ENCODE measurements at places on chromosomes 7 and 10.

GRCh38 chr7:118286131-118286530 lies 61.6 kb downstream of the ANKRD7 start:
- no peak for DNase-seq
- H3K36me3 ChIP-seq = no peaks in the 10 kb centered on the region
- no peak overlapping the region for H3K27ac ChIP-seq

DNA sequence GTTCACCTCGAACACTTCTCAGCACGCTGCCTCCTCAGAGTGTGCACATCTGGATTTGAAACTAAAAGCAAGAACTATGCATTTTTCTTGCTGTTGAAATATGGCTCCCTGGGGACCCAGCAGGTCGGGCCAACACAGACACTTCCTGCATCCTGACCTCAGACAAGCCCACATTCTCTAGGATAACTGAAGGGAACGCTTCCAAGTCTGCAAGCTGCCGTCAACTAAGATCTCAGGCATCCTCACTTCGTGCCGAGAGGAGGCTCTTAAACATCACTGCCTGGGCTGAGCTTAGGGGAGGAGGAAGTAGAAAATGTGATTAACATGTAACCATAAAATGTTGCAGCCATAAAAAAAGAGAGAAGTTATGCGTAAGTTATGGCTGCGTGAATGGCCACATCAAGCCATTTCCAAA lies 65.5 kb downstream of the PYROXD2 start:
- H3K4me1 ChIP-seq = peaks cover 6% of the 10 kb centered on the region
- no peak overlapping the region for H3K4me3 ChIP-seq
- peaks cover 50% of the 10 kb centered on the region for H3K27me3 ChIP-seq
- DNase-seq = no peak
- no peak overlapping the region for H3K27ac ChIP-seq

DNA sequence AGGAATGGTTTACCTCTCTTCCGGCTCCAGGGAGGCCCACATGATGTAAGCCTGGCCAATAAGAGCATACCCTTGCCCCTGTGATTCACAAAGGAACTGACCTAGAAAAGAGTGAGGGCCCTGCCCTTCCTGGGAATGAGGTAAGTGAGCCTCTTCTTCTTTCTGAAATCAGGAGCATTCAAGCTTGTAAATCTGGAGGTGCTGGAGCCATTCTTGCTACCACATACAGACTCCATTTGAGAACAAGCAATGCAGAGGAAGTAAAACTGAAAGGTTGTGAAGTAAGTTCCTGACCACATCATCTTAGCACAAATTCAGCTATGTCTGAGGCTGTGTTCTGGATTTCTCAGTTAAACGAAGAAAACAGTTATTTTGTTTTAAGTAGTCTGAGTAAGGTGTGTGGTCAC lies 132.2 kb downstream of the CD36 start:
- H3K27ac ChIP-seq = no peak overlapping the region
- no peak for DNase-seq
- no peaks in the 10 kb centered on the region for H3K27me3 ChIP-seq

DNA sequence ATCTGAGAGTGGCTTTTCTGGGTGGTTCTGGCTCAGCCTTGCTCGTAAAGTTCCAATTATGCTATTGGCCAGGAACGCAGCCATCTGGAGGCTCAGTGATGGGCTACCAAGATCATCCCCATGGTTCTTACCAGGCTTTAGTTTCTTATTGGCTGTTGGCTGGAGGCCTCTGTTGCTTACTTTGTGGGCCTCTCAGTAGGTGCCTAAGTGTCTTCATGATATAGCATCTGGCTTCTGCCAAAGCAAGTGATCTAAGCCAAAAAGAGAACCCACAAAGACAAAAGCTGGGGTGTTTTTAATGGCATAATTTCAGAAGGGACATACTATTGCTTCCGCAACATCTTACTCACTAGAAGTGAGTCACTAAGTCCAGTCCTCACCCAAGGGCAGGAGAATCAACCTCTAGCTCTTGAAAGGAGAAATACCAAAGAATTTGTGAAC lies 132.0 kb upstream of the MDFIC start:
- no peaks in the 10 kb centered on the region for H3K4me1 ChIP-seq
- H3K36me3 ChIP-seq = no peaks in the 10 kb centered on the region
- peaks cover 22% of the 10 kb centered on the region for H3K27me3 ChIP-seq
- no peak overlapping the region for H3K4me3 ChIP-seq
- no peak for DNase-seq
- H3K27ac ChIP-seq = no peak overlapping the region

- no peak overlapping the region for H3K4me3 ChIP-seq
- H3K27ac ChIP-seq = no peak overlapping the region
- H3K4me1 ChIP-seq = peaks cover 57% of the 10 kb centered on the region
- DNase-seq = no peak
- peaks cover 3% of the 10 kb centered on the region for H3K36me3 ChIP-seq
These were observed 41.5 kb downstream of the PRF1 start for GRCh38 chr10:70561070-70561469.

- H3K4me1 ChIP-seq = peaks cover 35% of the 10 kb centered on the region
- peaks cover 40% of the 10 kb centered on the region for H3K27me3 ChIP-seq
- DNase-seq = peak; percentile 39
These were observed 940 bp upstream of the PSD start for GRCh38 chr10:102419269-102420180.

DNA sequence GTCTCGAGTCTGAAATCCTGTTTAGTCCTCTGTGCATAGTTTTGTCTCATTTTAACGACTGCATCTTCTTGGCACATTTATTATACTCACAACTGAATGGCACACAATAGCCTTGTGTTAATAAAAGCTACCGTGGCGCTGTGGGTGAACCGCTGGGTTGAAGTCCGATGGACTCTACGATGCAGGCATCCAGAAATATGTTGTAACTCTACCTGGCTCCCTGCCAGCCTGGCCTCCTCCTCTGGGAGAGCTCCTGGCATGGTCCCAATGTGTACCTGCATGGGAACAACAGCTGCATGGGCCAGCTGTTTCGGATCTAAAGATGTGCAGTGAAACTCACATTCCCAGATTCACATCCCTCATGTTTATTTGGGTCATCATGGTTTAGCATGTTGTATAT lies 3.7 kb upstream of the DPYSL4 start:
- no peak overlapping the region for H3K27ac ChIP-seq
- peaks cover 5% of the 10 kb centered on the region for H3K4me1 ChIP-seq
- peaks cover 1% of the 10 kb centered on the region for H3K36me3 ChIP-seq
- H3K4me3 ChIP-seq = no peak overlapping the region
- peaks cover 51% of the 10 kb centered on the region for H3K27me3 ChIP-seq
- DNase-seq = no peak

- peaks cover 3% of the 10 kb centered on the region for H3K36me3 ChIP-seq
- H3K27me3 ChIP-seq = no peaks in the 10 kb centered on the region
- no peak overlapping the region for H3K27ac ChIP-seq
- H3K4me3 ChIP-seq = no peak overlapping the region
These were observed 22.3 kb upstream of the RHBDD2 start for GRCh38 chr7:75856536-75856935.

- DNase-seq = no peak
- peaks cover 24% of the 10 kb centered on the region for H3K4me1 ChIP-seq
- H3K4me3 ChIP-seq = no peak overlapping the region
- no peak overlapping the region for H3K27ac ChIP-seq
- peaks cover 5% of the 10 kb centered on the region for H3K36me3 ChIP-seq
- H3K27me3 ChIP-seq = no peaks in the 10 kb centered on the region
These were observed 162.7 kb upstream of the CDK1 start for GRCh38 chr10:60615541-60615940.

DNA sequence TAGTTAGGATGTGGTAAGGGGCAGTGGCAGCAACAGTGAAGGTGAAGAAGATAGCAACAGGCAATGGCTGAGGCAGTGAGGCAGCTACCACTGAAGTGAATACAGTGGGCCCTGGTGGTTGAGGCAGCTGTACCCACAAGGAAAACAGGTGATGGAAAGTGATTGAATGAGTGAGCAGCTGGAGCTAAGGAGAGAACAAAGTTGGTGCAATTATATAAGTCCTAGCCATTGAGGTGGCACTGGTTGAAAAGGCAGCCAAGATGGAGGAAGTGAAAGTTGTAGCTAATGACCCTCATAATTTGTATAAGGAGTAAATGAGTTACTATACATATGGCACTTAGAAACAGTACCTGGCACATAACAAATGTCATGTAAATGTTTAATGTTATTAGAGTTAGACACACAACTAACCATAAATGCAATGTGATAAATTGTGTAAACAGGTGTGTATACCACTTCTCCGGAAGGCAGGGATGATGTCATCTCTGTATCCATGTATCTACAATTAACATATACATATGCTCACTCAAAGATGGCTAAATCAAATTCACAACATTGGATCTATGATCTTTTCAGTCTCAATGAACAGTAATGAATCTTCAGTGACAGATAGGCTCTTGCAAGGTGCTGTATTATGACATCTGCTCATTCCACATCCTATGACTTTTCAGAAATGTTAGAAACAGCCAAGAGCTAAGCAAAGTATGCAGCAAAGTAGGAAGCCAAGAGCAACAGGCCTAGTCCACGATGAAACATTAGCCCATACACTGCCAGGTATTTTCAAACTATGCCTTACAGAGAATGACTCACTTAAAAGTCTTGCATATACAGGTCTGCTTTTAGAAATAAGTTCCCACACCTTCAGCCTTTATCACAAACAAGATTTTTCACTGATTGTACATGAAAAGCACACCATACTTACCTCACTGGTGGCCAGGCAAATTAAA lies 10.7 kb downstream of the XPNPEP1 start:
- H3K4me3 ChIP-seq = peak overlapping the region; percentile 28
- H3K27ac ChIP-seq = peak overlapping the region; percentile 88
- peaks cover 70% of the 10 kb centered on the region for H3K4me1 ChIP-seq
- no peaks in the 10 kb centered on the region for H3K27me3 ChIP-seq
- no peak for DNase-seq

GRCh38 chr7:41567031-41567730 lies 135.7 kb downstream of the INHBA start:
- no peak overlapping the region for H3K27ac ChIP-seq
- H3K36me3 ChIP-seq = no peaks in the 10 kb centered on the region
